ENCODE measurements at places on chromosomes 3 and 15.
A peak's percentile ranks its signal among the peaks of the same experiment; 100 is the strongest.

DNA sequence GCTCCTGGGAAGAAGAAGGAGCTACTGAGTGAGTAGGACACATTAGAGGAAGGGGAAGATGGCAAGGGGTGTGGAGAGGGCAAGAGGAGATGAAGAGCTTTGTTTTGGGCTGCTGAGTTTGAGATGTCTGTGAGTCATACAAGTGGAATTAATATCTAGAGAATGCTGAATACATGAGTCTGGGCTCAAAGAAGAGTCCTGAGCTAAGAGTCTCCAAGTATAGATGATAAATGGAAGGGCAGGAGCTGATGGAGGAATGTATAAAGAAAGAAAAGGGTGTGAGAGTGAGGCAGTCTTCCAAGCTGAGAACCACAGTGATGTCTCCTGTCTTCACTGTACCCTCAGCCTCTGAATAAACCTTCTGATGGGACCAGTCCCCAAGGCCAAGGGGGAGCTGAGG, 205.5 kb upstream of the MRPL3 start:
- DNase-seq = no peak

GRCh38 chr15:94135486-94136147, 95.7 kb upstream of the MCTP2 start:
- DNase-seq = no peak

DNA sequence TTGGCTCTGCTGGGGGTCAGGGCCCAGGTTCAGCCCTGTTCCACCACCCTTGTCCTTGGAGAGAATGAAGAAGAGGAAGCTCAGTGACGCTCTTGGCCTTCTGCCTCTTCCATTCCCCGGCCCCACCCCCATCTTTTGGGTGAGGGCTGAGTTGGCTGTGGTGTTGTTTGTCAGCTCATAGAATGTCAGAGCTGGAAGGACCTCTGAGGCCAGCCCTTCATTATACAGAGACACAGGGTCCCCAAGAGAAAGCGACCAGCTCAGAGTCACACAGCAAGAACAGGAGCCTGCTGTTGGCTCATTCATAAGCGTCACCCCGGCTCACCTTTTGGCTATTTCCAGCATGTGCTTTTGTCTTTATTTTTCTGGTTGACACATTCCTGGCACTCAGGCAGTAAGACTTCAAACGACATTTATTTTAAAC, 68.2 kb downstream of the AAGAB start:
- DNase-seq = no peak

DNA sequence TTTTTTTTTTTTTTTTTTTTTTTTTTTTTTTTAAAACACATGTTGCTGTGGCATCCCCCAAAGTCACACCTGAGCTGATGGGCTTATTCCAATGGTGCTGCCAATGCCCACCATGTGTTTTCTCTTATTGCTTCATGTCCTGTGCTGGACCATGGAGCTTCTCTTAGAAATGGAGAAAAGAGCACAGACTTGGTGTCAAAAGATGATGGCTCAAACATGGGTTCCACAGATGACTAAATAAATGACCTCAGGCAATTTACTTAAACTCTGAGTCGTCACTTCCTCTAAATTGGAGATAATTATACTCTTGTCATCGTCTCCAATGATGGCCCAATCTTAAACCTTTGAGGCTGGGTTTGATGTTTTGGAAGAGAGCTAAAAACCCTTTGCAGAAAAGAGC, 28.1 kb downstream of the CHST2 start:
- no peak for DNase-seq

GRCh38 chr3:78003090-78003489, 963.2 kb downstream of the ROBO2 start:
- DNase-seq = no peak

DNA sequence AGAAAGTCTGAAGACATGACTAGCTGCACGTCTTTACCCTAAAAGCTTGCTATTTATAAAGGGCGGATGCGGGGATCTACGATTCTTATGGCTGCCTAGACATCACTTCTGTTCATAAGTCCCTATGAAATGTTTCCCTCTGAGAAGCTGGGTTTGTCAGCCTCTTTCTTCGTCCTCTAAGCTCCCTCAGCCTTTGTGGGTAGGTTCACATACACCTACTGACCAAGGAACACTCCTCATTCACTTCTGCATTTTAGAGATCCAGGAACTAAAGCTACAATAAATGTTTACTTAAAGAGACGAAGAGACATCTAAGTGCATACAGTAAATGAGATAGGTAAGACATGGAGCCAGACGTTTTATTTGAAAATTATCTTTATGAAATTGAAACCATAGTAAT, 16.7 kb upstream of the RAMAC start:
- DNase-seq = no peak

- DNase-seq = peak; percentile 26
These were observed 19.6 kb downstream of the CLK3 start for GRCh38 chr15:74635228-74635627.

- no peak for DNase-seq
These were observed 349 bp downstream of the PPIB start for GRCh38 chr15:64162478-64162868.

- no peak for DNase-seq
These were observed 63.3 kb upstream of the TPM1 start for GRCh38 chr15:62979252-62979651.

GRCh38 chr3:168888781-168889180, 774.7 kb downstream of the MECOM start:
- no peak for DNase-seq

DNA sequence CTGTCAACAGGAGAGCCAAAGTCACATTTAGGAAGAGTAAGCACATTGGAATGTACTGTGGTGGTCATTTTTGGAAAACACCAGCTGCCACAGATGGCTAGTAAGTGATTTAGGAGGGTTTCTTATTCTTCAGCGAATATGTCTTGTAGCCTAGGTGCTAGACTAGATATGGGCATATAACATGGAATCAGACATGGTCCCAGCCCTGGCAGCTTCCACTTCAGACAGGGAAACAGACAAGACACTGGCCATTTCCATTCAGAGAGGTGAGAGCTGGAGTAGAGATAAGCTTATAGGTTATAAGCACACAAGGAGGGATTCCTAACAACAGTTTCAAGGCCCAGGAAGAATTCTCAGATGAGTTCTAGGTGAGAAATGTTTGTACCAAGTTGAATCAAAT, 28.2 kb upstream of the BFSP2 start:
- no peak for DNase-seq

- DNase-seq = no peak
These were observed 37.6 kb downstream of the C2CD4A start for GRCh38 chr15:62104401-62104800.

GRCh38 chr3:134057654-134058110, 28.0 kb upstream of the SLCO2A1 start:
- no peak for DNase-seq

GRCh38 chr3:72279068-72279604, 494.2 kb upstream of the PROK2 start:
- no peak for DNase-seq

DNA sequence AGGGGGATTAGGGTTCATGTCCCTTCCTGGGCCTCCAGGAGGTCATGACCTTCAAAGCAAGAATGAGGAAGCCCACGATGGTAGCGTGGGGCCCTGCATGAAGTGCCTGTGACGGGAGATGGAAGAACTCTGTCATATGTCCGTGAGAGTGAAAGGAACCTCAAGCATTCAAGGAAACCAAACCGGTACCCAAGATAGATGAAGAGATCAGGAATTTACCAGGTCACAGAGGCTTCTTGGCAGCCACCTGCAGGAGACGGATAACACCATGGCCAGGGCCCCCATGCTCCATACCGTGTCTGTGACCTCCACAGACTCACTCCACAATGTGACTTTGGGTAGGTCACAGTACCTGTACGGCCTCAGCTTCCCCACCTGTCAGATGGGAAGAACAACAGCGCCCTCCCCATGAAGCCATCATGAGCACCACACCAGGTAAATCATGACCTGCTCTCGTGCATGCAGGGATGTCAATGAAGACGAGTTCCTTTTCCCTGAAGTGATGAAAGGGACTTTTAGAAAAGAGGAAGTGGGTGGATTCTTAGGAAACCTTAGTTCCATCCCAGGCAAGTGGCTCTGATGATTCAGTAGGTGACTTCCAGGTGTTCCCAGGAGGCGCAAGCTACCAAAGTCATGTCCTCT, 23.3 kb upstream of the CYP11A1 start:
- no peak for DNase-seq

DNA sequence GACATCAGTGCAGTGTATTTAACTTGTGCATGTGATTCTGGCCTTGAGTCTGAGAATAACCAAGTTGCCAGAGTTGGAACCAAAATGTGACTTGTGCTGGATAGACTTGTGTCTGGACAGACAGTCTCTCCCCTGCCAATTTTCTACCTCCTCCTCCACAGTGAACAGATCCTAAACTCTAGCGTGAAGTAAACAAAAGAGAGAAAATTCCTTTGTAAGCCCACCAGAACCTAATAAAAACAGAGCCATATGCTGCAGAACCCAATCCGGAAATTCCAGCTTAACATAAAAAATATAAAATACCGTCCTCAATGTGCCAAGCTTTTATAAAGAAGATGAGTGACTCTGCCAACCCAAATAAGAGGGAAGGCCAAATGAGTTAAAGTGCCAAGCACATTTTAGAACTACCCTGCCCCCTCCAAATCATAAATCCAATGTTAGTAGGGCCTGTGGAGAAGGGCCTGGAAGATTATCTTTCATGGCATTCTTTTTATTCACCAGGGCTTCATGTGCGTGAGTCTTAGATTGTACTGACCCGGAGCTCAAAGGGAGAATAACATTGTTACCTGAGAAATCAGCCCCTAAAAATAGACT, 344.6 kb upstream of the PROK2 start:
- no peak for DNase-seq

DNA sequence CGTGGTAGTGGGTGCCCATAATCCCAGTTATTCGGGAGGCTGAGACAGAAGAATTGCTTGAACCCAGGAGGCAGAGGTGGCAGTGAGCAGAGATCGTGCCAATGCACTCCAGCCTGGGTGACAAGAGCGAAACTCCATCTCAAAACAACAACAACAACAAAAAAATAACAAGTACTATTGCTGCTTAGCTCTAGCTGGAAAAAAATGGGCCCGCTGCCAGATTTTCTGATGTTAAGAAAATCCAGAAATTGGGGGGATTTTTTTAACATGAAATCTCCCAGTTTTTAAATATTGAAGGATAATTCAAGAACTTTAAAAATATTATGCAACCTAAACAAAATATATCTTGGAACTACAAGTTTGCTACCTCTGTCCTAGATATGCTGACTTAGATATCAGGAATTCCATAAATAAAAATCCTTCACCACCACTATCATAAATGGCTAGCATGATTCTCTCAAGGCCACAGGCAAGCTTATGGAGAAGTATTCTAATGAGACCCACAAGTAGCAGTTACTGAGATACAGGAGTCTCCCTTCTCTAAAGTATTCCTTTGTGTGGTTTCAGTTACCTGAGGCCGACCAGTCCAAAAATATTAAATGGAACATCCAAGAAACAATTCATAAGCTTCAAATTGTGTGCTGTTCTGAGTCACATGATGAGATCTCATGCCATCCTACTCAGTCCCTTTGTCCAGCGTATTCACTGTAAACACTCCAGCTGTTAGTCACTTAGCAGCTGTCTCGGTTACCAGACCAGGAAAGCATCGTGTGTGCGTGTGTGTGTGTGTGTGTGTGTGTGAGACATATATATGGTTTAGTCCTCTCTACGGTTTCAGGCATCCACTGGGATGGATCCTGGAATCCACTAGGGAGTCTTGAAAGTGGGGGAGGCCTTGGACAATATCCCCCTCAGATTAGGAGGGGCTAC, 277.2 kb downstream of the TBL1XR1 start:
- no peak for DNase-seq

- DNase-seq = no peak
These were observed 15.6 kb downstream of the THBS1 start for GRCh38 chr15:39596358-39597051.

GRCh38 chr15:63915209-63915872, 81.6 kb upstream of the HERC1 start:
- no peak for DNase-seq

DNA sequence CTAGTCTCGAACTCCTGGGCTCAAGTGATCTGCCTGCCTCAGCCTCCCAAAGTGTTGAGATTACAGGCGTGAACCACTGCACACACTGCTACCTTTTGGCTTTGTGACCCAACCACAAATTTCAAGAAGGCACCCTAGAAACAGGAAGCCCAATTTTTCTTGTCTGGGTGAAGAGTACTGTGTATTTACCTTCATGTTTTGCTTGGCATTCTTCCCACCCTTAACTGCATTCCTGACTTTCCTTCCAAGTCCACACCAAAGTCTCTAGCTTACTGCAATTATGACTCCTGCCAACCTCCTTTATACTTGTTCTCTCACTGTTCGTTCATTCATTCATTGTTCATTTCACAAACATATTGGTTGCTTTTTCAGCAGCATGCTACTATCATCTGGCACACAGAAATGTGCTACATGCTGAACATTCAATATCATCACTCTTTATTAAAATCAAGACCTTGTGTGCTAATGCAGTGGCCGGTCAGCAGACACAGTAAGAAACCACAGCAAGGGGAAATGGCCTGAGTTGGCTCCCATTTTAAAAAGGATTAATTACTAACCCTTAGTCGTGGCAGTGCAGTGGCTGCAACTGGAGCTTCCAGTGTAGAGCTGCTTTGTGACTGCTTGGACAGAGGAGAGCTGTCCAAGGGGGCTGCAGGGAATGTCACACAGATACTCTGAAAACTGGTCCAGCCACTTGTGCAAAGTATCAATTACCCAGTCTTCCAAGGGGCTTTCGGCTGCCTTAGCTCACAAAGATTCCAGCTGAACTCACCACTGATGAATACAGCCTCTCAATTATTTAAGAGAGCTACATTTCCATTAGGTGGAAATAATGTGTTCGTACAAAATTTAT, 94.0 kb downstream of the ETFA start:
- DNase-seq = no peak

DNA sequence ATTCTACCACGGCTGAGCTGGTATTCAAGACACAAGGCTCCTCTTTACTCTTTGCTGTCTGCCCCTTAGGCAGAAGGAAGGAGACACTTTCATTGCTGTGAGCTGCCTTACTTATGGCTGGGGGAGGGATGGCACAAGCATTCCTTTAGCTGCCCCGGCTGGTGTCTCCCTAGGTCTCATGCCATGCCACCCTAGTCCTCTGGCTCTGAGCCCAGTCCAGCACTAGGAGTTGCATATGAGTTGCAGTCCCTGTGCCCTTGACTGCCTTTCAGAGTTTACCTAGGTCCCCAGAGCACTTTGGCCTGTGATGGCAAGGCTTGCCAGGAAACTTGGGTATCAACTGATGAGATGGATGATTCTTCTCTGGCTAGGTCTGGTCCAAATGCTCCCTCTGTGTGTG, 296.4 kb downstream of the RBMS3 start:
- no peak for DNase-seq

- DNase-seq = no peak
These were observed 707.2 kb downstream of the NTRK3 start for GRCh38 chr15:87549296-87549695.

DNA sequence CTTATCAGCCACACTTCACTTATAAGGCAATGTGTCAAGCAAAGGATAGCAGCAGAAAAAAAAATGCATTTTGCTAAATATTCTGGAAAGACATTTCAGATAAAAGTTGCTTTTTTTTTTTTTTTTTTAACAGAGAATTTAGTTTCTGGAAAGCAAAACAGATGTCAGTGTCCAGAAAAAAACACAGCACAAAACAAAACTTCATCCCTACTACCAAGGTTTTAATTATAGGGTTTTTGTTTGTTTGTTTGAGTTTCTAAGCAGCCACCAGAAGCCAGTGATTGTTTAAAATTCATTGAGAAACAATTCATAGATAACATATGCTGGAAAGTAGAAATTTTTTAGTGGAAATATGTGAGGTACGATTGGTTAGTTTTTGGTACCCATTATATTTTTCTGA, 1202.7 kb downstream of the OTOL1 start:
- no peak for DNase-seq

Data from stimulated activated CD8-positive, alpha-beta memory T cell treated with anti-CD3 and anti-CD28 coated beads, Interleukin-4, amount 100 ng/mL, for 1 hour (primary cell).